EL (cell line): ENCODE measurements at places on chromosomes 6 and 20.

DNA sequence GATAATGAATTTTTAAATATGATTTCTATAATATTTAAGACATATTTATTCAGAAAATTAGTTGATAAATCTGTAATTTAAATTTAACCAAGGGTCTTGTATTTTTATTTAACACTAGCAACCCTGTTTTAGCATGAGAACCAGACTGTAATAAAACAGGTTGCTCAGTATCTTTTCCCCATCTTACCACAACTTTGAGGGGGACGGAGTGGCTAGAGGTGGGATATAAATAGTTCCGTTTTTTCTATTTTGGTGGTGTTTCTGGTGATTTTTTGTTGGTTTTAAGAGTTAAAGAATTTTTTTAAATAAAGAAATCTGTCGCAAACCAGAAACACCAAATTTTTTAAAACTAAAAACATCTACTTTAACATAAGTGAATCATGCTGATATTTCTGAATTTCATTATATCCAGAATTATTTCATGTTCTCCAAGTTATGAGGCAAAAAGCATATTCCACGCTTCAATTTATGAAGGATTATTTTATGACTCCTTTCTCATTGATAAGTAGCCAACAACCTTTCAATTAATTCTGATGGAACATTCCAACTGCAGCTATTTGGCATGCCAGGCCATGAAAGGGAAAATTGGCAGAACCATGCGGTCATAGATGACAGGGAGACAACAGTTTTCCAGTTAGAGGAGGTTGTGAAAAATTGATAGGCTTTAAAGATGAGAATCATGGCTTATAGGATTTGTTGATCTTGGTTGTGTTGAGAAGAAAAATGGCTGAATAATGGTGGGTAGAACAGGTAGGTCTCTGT is 151.9 kb upstream of the CARMIL1 start:
- DNase-seq = no peak

GRCh38 chr20:40634891-40635290 is 54.1 kb downstream of the MAFB start:
- no peak for DNase-seq

DNA sequence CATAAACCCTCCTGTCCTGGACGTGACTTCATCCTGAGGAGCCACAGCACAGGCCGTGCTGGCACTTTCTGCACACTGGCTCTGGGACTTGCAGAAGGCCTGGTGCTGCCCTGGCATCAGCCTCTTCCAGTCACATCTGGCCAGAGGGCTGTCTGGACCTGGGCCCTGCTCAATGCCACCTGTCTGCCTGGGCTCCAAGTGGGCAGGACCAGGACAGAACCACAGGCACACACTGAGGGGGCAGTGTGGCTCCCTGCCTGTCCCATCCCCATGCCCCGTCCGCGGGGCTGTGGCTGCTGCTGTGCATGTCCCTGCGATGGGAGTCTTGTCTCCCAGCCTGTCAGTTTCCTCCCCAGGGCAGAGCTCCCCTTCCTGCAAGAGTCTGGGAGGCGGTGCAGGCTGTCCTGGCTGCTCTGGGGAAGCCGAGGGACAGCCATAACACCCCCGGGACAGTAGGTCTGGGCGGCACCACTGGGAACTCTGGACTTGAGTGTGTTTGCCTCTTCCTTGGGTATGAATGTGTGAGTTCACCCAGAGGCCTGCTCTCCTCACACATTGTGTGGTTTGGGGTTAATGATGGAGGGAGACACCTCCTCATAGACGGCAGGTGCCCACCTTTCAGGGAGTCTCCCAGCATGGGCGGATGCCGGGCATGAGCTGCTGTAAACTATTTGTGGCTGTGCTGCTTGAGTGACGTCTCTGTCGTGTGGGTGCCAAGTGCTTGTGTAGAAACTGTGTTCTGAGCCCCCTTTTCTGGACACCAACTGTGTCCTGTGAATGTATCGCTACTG is 22.0 kb upstream of the PYGB start:
- no peak for DNase-seq

DNA sequence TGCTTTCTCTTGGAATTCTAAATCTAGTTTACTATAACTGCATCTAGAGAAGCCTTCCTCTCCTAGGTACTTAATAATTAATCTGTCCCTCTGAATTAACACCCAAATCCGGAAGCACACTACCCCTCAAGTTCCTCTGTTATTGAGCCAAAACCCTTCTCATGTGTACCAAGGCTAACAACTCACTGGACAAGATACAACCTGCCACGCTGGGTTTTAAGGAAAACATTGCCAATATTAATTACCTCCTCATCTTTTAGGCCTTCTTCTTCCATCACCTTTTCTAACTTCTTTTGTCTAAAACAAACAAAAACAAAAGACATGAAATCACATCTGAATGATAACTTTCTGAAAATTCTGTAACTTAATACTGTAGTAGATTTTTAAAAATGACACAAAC is 21.9 kb downstream of the STK38 start:
- no peak for DNase-seq

DNA sequence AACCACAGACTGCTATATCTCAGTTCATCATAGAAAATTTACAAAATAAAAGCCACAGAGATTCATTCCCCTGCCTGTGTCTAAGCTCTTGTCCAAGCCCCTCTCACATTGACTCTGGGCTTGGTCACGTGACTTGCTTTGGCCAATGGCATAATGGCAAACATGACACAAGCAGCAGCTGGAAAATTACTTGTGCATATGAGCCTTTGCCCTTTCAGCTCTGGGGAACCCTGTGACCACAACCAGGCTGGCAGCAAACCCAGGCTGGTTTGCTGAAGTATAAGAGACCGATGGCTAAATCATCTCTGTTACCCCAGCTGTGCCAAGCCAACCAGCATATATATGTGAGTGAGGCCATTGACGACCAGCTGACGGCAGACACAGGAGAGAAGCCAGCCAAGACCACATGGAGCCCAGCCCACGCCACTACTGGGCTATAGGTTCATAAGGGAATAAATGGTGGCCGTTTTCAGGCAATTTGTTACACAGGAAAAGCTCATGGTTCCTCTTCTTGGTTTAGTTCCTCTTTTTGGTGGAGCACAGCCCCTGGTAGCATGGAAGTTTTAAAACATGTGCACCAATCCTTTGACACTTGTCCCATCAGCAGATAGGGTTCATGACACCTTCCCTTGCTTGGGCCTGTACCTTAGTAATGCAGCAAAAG is 31.8 kb upstream of the RSPO4 start:
- no peak for DNase-seq

DNA sequence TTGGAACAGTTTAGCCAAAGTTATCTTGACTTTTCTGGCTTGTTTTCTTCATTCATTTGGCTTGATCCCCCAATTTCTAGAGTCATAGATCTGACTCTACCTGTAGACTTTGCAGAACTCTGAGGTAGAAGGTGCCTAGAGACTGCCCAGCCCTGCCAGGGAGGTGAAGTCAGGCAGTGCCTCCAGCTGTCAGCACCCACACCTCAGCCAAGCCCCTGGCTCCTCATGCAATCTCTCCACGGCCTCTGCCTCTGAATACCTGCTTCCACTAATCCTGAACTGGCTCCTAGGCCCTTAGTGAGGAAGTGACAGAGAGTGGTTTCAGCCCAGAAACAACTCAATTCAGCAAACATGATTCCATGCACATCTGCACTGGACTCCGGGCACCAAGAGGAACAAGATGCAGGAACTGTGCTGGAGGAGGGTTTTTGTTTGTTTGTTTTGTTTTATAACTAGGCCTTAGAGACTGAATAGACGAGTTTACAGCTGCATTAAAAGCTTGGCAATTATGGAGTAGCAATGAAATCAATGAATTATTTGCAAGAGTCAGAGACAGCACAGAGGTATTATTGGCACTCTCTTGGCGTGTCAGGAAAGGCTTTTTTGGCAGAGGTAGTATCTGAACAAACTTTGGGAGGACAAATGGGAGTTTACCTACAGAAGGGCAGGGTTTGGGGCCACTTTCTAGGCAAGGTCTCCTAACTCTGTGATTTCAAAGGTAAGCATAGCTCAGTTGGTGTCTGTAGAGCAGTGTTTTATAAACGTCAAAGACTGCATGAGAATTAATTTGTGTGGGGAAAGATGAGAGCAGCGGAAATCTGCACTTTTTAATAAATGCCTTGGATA is 25.2 kb downstream of the TGM3 start:
- DNase-seq = no peak

GRCh38 chr6:127855542-127856159 is 45.2 kb downstream of the THEMIS start:
- peak; percentile 33 for DNase-seq

- DNase-seq = no peak
Measured at GRCh38 chr20:62148908-62149314, 5.3 kb downstream of the SS18L1 start.

DNA sequence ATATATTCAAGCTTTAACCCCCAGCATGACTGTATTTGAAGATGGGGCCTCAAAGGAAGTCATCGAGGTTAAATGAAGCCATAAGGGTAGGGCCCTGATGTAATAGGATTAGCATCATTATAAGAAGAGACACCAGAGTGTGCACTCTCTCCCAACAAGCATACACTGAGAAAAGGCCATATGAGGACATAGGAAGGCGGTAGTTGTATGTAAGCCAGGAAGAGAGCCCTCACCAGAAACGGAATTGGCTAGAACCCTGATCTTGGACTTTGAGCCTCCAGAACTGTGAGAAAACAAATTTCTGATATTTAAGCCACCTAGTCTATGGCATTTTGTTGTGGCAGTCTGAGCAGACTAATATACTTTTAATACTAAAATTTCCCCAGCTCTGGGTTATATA is 150.1 kb upstream of the STXBP5 start:
- no peak for DNase-seq

GRCh38 chr6:157711060-157711459 is 112.0 kb upstream of the SNX9 start:
- no peak for DNase-seq

DNA sequence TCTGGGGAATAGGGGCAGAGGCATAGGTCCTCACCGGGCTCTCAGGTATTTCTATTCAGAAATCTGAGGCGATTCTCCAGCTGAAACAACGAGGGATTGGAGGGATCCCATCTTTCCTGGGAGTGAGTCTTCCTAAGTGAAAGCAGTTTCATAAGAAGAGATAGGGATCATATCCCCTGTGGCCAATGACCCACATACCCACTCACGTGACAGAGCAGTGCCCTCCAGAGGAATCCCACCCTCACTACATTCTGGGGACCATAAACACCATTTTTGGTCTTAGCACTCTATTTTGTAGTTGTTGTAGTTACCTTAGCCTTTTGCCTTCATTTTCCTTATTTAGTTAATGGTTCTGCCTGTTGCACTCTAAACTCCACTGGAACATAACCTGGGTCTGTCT is 121.1 kb downstream of the GPR63 start:
- DNase-seq = no peak

DNA sequence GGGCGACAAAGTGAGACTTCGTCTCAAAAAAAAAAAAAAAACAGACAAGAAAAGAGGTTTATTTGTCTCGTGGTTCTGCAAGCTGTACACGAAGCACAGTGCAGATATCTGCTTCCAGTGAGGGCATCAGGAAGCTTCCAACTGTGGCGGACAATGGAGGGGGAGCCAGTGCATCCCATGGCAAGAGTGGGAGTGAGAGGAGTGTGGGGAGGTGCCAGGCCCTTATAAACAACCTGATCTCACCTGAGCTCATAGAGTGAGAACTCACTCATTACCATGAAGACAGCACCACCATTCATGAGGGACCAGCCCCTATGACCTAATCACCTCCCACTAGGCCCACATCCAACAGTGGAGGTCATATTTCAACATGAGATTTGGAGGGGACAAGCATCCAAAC is 19.5 kb downstream of the RBM24 start:
- DNase-seq = no peak

- peak; percentile 60 for DNase-seq
Measured at GRCh38 chr6:53095716-53096115, 30.5 kb downstream of the FBXO9 start.

- no peak for DNase-seq
Measured at GRCh38 chr6:38137608-38138265, 318.2 kb downstream of the ZFAND3 start.

GRCh38 chr6:15148356-15148946 is 97.4 kb upstream of the JARID2 start:
- peak; percentile 70 for DNase-seq

- DNase-seq = no peak
Measured at GRCh38 chr20:63626424-63627128, at the start of gene GMEB2. Gene GMEB2, minus strand, starts transcription at chr20:63627101. Its CDS starts 7,704 bp downstream, at chr20:63619397.

DNA sequence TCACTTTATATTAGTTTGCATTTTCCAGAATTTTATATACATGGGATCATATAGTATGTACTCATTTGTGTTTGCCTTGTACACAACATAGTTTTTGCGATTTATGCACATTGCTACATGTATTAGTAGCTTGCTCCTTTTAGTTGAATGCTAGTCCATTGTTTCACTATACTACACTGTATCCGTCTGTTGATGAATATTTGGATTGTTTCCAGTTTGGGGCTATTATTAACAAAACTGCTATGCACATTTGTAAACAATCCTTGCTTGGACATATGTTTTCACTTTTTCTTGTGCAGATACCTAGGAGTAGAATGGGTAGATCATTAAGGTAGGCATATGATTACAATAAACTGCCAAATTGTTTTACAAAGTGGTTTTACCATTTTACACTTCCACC is 3.9 kb upstream of the LRRC1 start:
- DNase-seq = no peak
